ENCODE measurements at places on chromosomes 7 and 10.

GRCh38 chr7:129502708-129503685, 666 bp downstream of the SMKR1 start:
- DNase-seq, result peak; percentile 32

- no peak for DNase-seq
Observed at GRCh38 chr7:480531-481218, 39.0 kb downstream of the PDGFA start.

DNA sequence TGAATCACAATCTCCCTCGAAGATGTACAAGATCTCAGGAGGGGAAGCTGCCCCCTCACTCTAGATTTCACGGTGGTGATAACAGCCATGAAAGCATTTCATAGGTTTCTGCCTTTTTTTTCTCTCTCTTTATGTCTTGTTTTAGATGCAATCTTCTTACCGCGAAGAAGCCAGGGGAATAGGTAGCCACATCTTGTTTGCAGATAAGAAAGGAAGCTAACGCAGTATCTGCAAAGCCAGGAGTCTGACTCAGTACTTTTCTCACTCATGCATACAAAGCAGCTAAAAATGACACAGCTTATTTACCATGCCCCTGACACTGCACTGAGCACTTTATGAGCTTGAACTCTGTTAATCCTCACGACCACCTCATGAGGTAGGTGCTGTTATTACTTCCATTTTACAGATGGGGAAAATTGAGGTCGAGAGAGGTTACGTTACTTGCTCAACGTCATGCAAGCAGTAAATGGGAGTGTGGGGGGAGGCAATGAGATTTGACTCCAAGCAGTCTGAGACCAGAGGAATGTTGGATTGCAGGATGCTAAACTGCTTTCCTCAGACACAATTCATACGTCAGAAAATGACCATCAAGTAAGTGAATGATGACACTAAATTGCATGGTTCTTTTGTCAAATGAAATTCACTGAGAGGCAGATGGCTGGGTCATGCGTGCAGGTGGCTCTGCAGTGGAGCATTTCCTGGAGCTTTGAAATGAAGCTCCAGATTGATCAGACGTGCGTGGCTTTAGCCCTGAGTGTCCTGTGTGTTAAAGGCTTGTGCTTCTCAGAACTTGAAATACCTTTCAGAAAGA, 3.3 kb downstream of the MAP3K8 start:
- DNase-seq, result no peak

DNA sequence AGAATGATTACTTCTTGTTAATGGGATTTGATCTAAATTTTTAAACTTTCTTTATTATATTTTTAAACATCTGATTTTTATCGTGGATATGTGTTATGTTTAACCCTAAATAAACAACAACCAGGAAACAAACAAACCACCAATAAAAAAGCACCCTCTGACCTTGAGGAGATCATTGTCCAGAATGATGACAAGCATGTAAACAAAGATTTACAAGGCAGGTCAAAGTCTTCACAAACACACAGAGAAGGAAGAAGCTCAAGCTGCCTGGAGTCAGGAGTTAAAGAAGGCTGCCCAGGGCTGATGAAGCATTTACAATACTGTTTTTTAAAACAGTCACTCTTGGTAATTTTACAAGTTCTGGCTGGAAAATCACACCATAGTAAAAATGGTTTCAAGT, 31.0 kb upstream of the EGFR start:
- no peak for DNase-seq

GRCh38 chr7:83306502-83306901, 143.8 kb upstream of the PCLO start:
- DNase-seq, result no peak

DNA sequence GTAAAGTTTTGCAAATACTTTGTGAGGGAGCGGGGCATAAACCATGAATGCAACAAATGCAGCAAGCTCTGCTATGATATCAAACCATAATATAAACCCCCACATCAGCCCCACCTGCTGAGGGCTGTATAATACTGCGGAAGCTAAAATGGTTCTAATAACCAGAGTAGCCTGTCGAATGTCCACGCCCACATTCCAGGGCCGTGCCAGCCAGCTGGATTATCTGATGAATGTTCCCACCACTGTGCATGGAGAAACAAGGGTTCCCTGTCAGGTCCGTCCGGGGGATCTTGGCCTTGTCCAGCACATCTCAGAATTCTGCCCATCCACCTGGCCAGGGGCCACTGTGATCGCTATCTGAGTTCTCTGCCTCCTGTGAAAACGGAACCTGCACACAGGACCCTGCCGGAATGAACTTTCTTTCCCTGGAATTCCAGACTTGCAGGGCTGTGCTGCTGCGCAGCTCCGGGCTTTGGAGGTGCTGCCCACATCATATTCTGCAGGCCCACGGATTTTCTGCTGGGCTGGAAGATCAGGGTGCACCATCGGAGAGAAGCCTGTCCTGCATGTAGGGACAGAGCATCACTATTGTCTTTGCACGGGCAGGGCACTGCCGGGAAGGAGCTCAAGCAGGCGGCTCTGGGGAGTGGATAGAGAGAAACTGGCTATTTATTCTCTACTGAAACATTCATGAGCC, 77.0 kb upstream of the GNA12 start:
- DNase-seq, result no peak

DNA sequence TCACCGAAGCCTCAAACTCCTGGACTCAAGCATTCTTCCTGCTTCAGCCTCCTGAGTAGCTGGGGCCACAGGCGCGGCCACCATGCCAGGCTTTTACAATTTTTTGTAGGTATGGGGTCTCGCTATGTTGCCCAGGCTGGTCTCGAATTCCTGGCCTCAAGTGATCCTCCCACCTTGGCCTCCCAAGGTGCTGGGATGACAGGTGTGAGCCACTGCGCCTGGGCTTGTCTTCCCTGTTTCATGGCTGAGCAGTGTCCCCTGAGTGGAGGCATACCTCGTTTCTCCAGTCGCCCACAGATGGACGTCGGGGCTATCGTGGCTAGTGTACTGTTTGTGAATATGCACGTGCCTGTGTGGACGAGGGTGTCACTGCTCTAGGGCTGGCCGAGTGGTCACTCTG, 11.3 kb downstream of the INPP5A start:
- no peak for DNase-seq

GRCh38 chr10:11168423-11169090, 150.9 kb downstream of the CELF2 start:
- peak; percentile 33 for DNase-seq

GRCh38 chr10:117334066-117334465, 41.2 kb downstream of the PDZD8 start:
- no peak for DNase-seq

DNA sequence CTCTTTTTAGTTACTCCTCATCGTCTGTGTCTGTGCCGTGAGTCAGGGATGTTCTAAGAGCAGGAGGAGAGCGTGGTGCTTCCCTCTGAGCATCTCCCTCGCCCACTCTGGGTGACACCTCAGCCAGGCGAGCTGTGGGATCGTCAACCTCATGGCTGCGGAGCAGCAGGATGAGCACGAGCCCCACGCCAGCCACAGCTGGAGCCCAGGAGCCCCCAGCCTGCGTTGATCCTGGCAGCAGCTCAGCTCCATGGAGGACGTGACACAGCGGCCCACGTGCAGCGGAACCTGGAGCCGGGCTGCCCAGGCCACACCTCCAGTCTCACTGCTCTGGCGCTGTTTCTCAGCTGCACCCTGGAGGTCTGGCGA, 512.0 kb downstream of the PTPRN2 start:
- no peak for DNase-seq

DNA sequence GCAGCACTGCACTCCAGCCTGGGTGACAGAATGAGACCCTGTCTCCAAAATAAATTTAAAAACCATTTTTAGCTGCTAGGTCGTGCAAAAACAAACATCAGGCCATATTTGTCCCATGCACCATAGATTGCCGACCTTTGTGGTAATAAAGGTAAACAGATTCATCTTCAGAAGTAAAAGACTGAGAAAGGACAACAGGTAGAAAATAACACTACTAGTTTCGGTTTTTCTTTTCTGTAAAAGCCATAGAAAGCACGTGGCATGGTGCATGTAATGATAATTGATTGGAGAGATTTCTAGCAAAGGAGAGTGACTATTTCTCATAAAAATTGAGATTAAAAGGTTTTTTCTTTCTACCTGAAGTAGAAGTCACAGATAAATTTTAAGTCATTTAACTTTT, 93.9 kb downstream of the DNAH11 start:
- no peak for DNase-seq

- DNase-seq, result no peak
Observed at GRCh38 chr7:116951366-116952292, 1.7 kb upstream of the ST7 start.

- DNase-seq, result no peak
Observed at GRCh38 chr7:69674701-69675182, 76.5 kb downstream of the AUTS2 start.

- DNase-seq, result no peak
Observed at GRCh38 chr7:91030680-91031380, 233.4 kb upstream of the FZD1 start.

- no peak for DNase-seq
Observed at GRCh38 chr10:102462512-102463054, 11.2 kb upstream of the C10orf95 start.
